ENCODE measurements at places on chromosomes 3 and 15. TPM values are rescaled to one million over a fixed set of nuclear protein-coding genes. Genes with fewer than 3 reads are reported as not detected.

DNA sequence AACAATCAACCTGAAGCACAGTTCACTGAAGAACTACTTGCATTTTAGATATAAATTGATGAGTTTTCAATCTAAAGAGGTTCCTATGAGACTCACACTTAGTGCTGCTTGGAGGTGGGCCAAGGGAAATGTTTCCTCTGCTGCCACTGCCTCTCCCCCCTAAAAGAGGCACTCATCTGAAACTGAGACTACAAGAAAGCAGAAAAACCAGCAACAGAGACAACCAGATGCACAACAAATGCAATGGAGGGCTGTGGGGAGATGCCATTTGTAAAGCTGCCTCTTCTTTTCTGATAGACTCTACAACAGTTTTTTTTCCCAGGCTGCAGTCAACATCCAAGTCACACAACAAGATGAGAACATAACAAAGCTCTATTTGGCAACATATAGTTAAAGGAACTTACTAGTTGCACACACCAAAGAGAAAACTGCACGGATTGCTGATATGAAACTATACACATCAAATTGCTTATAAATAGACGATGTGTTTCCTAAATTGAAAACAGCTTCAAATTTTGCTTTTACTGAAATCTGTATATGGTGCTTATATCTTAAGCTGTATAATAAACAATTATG is 11.0 kb downstream of the TSPAN3 start:
- no peak for DNase-seq

- peak; percentile 76 for DNase-seq
These were observed 86.7 kb downstream of the VGLL4 start for GRCh38 chr3:11556851-11557644.

DNA sequence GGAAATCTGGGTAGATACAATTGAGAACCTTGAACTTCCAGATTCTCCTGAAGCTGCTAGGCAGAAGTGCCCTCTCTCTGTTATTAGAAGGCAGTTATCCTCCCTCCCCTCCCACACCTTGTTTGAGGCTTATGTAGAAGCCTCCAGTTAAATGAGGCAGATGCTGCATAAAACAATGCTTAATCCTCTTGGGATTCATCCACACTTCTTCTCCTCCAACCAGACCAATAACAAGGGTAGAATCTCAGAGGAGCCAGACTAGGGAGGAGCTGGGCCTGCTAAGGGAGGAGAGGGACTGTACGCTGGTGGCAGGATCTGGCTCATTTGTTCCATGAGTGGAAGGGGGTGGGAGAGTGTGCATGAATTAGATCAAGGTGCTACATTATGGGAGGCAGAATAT is 88.3 kb upstream of the PRR23C start:
- no peak for DNase-seq

DNA sequence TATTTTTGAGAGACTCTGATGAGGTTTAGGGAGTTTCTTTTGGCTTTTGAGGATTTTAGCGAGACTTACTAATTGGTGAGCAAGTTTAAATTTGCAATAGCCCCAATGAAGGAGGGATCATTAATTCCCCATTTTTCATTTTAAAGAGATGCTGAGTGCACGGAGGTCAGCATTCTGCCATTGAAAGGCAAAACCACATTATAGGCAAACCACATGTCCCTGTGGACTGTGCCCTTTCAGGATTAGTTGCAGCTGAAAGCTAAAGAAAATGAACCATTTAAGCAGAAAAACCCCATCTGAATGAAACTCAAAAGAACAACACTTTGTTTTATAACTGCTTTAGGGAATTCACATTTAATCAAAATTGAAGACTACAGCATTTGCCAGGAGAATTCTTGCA is 246.5 kb downstream of the PDZRN3 start:
- no peak for DNase-seq

DNA sequence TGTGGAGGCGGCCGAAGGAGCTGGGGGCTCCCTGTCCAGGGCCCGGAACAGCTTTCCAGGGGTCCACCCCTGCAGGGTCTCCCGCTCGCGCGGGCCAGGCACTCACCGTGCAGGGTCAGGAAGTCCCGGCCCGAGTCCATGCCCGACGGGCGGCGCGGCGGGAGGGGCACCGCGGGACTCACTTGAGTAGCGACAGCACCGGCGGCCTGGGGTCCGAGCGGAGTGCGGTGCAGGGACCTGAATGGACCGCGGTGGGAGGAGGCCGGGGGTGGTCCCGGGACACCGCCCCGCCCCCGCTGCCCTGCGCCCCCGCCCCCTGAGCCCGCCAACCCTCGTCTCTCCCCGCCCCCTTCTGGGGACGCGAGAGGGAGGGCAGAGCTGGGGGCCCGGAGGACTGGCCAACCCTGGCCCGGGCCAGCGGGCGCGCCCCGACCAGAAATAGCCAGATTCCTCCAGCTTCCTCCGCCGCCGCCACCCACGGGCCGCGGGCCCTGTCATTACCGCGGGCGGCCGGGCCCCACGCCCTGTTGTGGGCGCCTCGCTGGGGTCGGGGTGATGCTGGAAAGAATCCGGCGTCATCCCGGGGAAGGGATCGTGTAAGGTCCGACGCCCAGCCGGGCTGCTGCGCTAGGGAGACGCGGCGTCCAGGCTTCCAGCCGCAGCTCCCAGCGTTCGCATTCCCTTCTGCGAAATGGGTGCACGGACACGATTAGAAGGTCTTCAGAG is at the start of gene PLCD1:
TSS of gene PLCD1 (minus strand) at position 243 of the 726 bp plus-strand sequence. CDS start at position 140, 103 bp downstream.
- DNase-seq = peak; percentile 93

The SPTBN5 gene
- 5.5 TPM for total RNA-seq

- DNase-seq = no peak
These were observed 335.9 kb upstream of the WNT5A start for GRCh38 chr3:55823001-55823400.

All from aorta (tissue), 5 donors.